ENCODE measurements at places on chromosomes 13 and 19.

- DNase-seq = no peak
Observed at GRCh38 chr19:7602240-7602934, 6.7 kb downstream of the CAMSAP3 start.

DNA sequence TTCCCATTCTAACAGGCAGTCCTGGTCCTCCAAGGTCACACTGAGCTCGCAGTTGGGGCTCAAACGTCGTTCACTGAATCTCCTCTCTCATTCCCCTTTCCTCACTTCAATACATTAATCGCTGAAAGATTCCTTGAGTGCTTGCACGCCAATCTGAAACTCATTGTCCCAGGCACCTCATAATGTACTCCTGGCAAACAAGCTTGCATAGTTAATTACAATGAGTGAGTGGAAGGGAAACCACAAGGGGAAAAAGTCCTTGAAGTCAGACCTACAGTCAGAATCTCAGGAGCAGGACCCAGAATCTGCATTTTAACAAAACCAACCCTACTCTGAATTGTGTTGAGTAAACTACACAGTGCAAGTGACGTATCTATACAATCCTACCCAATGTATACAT is 86.9 kb downstream of the CRYL1 start:
- no peak for DNase-seq

- DNase-seq = no peak
Observed at GRCh38 chr13:20408181-20408580, 117.5 kb downstream of the CRYL1 start.

- DNase-seq = no peak
Observed at GRCh38 chr13:30107121-30107520, 200.2 kb downstream of the KATNAL1 start.

- DNase-seq = no peak
Observed at GRCh38 chr13:20028953-20029352, 70.4 kb downstream of the ZMYM2 start.

GRCh38 chr19:6947745-6948144 is 60.4 kb downstream of the ADGRE1 start:
- DNase-seq = peak; percentile 38

GRCh38 chr13:42740753-42741152 is 40.6 kb upstream of the FAM216B start:
- no peak for DNase-seq

GRCh38 chr19:56856822-56857221 is 16.3 kb upstream of the PEG3 start:
- no peak for DNase-seq

GRCh38 chr19:38387550-38388348 is at the start of gene GGN:
TSS of gene GGN (minus strand) at chr19:38388034. CDS start at chr19:38387261, 773 bp downstream.
- DNase-seq = peak; percentile 69

GRCh38 chr13:92320323-92320722 is 906.3 kb upstream of the GPC6 start:
- DNase-seq = no peak

DNA sequence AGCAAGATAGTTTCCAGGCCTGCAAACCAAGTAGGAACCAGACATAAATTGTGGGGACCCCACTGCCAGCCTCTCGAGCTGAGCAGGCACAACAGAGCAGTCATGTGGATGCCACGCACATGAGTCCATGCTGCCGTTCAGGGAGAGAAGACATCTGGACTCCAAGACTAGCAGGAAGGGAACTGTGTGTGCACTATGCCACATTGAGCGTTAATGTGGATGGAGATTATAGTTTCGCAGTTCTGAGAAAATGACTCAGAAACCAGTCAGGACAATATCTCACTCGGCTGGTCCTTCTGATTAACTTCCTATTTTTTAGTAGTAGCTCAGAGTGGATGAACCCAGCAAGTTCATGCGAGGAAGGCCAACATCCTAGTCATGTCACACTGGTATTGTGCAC is 124.9 kb downstream of the CRYL1 start:
- DNase-seq = no peak

- DNase-seq = no peak
Observed at GRCh38 chr19:16976446-16976845, 50.2 kb downstream of the CPAMD8 start.

- DNase-seq = no peak
Observed at GRCh38 chr13:99287551-99287950, 19.6 kb downstream of the GPR183 start.

DNA sequence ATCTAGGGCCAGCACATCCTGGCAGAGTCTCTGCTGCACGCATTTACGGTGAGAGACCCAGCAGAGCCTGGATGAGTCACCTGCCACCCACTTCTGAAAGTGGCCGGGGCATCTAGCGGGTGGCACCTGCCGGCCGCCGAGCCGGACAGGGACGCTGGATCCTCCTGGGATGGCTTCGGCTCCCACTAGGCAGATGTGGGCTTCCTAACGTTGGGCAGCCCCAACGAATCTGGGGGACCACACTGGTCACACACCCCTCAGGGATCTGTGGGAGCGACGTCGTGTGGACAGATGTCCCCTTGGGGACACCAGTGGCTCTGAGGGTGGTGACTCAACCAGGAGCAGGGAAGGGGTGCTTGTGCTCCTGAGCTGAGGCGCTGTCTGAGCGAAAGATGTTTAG is 32.2 kb downstream of the TMEM255B start:
- no peak for DNase-seq

DNA sequence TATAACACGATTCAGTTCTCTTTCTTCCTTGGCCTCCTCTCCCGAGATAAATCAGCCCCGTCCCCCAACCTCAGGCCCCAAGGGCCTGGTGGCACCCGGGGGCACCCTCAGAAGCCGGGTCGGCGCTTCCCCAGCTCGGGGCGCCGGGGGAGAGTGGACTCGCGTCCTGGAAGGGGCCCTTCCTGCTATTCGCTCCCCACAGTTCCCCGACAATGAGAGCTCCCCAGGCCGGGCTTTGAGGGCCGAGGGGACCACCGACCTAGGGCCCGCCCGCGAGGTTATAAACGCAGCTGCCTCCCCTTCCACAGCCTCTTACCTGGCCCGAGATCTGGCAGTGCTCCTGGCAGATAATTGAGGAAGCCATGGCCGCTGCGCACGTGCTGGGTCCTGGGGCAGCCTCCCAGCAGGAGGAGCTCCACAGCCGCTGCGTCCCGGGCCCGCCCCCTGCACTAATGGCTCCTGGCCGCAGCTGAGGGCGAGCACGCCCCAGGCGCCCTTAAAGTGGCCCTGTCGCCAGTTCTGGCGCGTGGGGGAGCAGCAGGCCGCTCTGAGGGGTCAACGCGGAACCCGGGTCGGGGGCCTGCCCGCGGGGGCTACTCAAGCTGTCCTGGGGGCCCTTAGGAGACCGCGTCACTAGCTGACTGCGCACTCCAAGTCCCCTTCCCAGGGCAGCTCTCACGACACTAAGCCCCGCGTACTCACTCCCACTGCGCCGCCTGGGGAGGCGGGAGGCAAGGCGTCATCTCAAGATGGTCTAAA is at the start of gene SOHLH2:
TSS of gene SOHLH2 (minus strand) at position 394 of the 759 bp plus-strand sequence. CDS start at position 364, 30 bp downstream.
- no peak for DNase-seq

GRCh38 chr13:47603365-47603764 is 397.7 kb downstream of the SUCLA2 start:
- no peak for DNase-seq

DNA sequence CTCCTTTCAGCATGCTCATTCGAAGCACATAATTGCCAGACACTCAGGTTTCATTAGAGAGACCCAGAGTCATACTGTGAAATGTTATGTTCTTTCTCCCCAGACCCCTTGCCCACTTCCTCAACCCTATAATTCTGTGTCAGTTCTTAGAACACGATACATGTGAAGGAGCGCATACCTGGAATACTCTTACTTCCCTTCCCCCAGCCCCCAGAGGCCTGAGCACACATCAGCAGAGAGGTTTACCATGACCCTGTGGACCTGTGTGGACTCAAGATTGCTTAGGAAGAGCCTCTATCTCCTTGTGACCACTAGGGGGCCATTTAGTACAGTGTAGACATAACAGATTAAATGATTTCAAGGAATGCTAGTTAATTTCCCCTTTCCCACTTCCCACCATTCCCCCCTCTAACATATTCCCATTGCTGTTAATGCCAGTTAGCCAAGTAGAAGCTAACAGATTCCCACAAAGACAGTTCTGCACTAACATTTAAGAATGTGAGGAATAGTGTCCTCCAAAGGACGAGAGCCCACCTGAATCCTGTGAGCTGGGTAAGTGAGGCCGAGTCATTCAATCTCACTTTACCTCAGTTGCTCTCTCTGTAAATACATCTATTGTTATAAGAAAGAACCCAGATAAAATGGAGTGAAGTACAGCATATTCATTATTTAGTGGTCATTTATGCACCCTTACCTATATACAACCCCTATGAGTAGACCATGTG is 154.2 kb upstream of the MAB21L1 start:
- DNase-seq = no peak

GRCh38 chr19:2330632-2331284 is 2.3 kb downstream of the SPPL2B start:
- no peak for DNase-seq

DNA sequence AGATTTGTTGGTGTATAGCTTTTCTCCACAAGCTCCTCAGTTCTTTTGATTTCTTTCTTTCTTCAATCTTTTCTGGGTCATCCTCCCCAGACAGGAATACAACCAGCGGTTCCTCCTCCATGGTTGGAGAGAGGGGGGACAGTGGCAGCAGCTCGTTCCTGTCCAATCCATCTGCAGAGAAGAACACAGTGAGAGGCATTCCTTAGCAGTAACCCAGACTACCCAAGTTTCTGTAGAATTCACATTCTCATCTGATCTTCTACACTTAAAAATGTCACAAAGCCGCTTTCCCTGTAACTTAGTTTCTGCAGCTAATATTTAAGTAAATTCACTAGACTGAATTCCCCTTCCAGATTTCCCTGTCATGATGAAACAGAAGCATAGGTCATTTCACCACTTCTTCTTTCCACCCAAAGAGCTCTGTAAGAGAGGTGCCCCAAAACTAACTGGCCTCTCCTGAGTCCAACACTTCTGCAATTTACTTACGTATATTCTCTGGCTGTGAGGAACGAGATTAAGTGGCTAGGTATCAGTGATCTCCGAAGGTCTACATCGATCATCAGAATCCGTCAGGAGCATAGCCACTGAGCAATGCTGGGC is 171.9 kb downstream of the TBC1D4 start:
- no peak for DNase-seq

DNA sequence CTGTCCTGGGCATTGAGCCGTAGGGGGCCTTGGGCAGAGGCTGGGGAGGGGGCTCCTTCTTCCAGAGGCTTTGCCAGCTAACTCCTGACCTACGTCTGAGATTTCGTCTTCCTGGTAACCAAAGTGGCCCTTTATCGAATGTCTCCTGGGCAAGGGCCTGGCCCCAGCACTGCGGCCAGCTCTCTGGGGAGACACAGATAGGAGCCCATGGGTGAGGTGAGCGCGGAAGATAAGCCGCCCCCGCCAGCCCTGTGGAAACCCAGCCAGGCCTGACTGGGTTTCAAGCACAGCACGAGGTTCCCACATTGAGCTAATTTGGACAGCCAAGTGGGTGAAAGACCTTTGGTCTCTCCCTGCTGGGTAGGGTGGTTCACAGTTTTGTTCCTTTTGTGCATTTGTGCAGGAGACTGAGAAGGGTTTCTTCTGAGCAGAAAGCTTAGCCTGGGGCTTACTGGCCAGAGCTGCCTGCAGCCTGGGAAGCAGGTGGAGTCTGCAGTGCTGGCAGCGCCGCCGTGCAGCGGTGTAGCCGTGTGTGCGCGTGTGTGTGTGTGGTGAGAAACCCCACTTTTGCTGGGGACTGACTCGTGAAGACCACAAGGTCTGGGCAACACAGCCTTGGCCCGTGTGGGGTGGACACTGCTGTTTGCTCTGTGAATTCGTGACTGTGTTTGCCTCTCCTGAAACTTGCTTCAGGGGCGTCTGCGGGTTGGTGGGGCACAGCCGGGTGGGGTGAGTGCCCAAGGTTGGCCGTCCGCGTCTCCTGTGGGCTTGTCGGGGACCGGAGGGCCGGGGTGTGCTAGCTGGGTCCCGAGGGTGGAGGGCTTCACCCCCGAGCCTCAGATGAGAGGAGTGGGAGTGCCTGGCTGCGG is 2.5 kb downstream of the BSG start:
- DNase-seq = no peak

- DNase-seq = no peak
Observed at GRCh38 chr19:17473041-17473440, 2.7 kb downstream of the SLC27A1 start.

DNA sequence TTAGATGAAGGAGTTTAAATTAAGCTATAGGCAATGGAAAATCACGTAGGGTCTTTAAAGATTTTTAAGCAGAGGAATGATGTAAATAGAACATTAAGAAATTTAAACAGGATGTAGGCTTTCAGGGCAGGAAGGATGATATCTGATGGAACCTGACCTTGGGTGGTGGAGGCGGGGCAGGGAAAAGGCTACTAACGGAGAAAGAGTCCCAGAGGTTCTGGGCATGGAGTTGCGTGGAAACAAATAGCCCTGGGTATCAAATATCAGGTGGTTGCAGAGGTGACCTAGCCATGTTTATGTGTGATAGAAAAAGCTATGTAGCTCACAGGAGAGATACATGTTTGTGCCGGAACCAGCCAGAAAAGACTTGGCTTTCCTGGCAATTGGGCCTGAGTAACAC is 7.8 kb upstream of the CDK8 start:
- DNase-seq = no peak

DNA sequence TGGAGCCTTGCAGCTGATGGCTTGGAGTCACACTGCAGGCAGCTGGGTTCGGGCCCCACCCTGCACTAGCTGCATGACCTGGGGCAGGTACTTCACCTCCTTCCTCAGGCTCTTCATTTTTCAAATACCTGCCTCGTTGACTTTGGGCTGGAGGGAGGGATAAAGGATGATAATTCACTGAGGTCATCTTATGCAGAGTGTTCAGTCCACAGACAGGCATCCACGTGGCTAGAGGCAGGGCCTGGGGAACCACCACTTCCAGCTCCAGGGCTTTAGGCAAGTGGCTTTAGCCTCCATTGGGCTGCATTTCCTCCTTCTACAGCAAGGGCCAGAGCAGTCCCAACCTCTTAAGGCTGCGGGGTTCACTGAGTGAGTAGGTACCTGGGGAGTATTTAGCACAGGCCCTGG is 84.8 kb downstream of the SIPA1L3 start:
- no peak for DNase-seq

DNA sequence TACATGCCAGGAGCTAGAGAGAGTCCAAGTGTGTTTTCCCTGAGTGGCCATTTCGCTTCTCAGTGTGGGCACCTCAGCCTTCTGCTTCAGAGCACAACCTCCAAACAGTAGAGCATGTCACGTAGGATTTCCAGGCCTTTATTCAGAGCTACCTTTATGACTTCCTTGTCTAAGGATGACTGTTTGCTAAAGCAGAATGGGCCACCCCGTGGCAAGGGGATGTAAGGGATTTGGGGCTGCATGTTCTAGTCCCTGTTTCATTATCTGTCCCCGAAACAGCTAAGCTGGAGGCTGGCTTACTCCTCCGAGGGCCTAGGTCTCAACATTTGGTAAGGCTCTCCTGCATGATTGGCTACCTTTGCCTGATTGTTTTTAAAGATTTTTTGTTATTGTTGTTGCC is 6.0 kb downstream of the RNASEH2B start:
- DNase-seq = no peak

DNA sequence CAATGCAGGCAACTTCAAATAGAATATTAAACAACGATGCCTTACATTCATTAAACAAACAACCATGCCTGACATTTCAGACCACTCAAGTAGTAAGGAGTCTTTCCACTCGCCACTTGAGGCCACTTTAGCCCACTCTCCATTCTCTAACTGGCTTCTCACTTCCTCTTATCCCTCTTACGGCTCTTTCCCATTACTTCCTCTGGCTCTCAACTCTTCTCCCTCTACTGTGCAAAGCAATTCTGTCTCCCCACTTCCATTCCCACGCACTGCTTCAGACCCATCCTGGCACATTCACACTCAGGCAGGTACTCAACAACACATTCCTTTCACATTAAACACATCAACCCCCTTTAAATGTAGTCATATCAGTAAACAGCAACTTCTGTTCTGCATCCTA is 229.8 kb upstream of the IPO5 start:
- DNase-seq = no peak

GRCh38 chr13:83780227-83780626 is 102.0 kb downstream of the SLITRK1 start:
- DNase-seq = no peak

Measured in stimulated activated CD4-positive, alpha-beta T cell treated with anti-CD3 and anti-CD28 coated beads, Interleukin-1b, Interleukin-23, amount 100 ng/mL, for 24 hours (primary cell).